ENCODE measurements at places on chromosomes 7 and 10. TPM values are rescaled to one million over a fixed set of nuclear protein-coding genes. Genes with fewer than 3 reads are reported as not detected.
A peak's percentile ranks its signal among the peaks of the same experiment; 100 is the strongest.

DNA sequence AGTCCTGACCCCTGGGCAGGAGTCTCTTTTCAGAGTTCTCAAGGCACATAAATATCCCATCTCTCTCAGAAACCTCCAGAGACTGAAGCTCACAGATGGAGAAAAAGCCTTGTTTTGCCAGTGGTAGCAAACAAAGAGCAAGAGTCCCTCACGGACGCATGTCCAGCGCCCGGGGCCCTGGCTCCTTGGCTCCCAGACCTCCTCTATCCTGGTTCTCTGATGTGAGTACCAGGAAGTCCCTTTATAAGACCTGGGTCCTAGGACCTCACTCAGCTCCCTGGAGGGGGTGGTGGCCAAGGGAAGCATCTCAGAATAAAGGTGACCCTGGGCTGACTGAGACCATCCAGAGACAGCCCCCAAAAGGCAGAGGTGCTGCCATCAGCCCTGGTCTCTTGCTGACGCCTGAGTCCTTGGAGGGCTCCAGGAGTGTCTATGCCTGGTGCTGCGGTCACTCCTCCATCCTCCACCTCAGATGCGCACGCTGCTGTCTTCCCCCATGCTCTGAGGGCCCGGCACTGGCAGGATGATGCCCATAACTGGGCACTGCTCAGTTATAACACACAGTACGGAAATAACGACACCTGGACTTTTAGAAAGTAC is 221.5 kb downstream of the TNS3 start:
- DNase-seq = no peak

GRCh38 chr7:14899030-14899429 is 3.5 kb downstream of the DGKB start:
- no peak for DNase-seq

GRCh38 chr7:154259396-154259795 is 207.2 kb downstream of the DPP6 start:
- DNase-seq = no peak

DNA sequence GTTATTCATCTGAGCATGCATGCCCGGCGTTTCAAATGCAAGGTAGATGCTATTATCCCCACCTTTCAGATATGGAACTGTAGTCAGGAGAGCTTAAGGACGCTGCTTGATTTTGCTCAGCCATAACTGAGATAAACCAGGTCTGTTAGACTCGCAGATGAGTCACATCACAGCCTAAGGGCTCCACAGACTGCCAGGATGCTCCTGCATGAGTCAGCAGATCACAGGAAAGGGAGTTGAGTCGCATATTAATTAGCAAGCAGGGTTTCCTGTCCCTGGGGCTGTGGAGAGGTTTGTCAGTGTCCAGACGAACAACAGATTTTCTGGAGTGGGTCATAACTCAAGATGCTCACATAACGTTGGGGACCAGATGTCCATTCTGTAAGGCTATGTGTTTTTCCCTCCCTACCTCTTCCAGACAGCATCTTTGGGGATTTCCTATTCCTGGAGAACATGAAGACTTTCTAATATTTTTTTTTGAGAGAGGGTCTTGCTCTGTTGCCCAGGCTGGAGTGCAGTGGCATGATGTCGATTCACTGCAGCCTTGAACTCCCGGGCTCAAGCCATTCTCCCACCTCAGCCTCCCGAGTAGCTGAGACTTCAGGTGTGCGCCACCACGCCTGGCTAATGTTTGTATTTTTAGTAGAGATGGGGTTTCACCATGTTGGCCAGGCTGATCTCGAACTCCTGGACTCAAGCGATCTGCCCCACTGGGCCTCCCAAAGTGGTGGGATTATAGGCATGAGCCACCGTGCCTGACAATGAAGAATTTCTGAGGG is 36.7 kb downstream of the PFKFB3 start:
- DNase-seq = peak; percentile 91

GRCh38 chr7:135653340-135654080 is 8.8 kb upstream of the STMP1 start:
- no peak for DNase-seq

GRCh38 chr7:128389618-128390329 is 20.0 kb downstream of the IMPDH1 start:
- no peak for DNase-seq

GRCh38 chr7:105805447-105806019 is 70.9 kb downstream of the ATXN7L1 start:
- no peak for DNase-seq

DNA sequence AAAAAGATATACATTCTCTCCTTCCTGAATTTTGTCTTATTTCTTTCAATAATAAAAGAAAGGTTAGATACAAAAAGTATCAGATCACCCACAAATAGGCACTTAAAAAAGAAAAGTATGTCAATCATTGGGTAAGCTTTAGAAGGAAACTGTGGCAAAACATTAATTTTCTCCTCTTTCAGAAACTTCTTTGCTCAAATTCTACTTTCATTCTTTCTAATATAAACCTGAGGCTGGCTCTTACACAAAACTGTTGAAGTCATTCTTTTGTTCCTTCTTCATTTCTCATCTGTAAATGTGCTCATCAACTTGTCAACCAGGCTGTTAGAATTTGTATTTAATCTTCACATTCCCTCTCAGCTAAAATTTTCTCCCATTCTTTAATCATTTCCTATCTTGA is 124.6 kb downstream of the LRRN3 start:
- DNase-seq = no peak

GRCh38 chr10:1358860-1359625 is 302.9 kb downstream of the WDR37 start:
- DNase-seq = no peak

DNA sequence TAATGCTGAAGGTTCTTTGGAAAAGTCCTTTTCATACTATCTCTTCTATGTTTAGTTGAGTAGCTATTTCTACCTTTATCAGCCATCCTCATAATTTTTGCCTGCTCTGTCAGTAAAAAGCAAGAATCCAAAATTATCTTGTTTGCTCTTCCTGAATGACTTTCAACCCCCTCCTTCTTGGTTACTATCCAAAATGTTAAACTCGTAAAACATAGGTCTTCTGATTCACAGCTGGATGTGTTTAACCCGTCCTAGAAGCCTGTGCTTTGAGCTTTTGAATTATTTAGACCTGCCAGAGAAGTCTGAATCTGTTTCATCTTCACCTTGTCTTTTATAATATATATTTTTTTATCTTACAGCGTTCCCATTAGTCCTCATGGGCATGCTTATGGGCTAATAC is 136.4 kb upstream of the MDFIC start:
- no peak for DNase-seq

GRCh38 chr10:74836877-74837276 is 10.5 kb downstream of the KAT6B start:
- no peak for DNase-seq

GRCh38 chr10:62647375-62648092 is 157.0 kb upstream of the ADO start:
- DNase-seq = no peak

- no peak for DNase-seq
Measured at GRCh38 chr7:26964156-26964808, 99.9 kb upstream of the SKAP2 start.

- DNase-seq = no peak
Measured at GRCh38 chr7:80373429-80374032, 138.3 kb downstream of the GNAT3 start.

GRCh38 chr10:53957401-53957800 is 843.6 kb downstream of the PCDH15 start:
- DNase-seq = no peak

- DNase-seq = no peak
Measured at GRCh38 chr10:22005763-22006162, 2.2 kb upstream of the DNAJC1 start.

DNA sequence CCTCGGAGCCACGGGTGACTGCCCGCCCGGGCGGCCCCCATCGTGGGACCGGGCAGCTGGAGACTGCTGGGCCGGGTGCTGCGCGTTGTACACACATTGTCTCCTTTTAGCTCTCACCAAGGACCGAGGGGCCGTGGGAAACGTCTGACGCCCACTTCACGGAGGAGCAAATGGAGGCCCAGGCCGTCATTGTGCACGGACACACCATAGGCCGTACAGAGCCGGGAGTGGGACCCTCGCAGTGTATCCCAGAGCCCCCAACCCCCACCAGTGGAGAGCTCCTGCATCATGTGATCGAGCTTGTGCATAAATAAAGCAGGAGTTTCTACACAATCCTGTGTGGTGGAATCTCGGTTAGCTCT is 722 bp downstream of the DENND10 start:
- DNase-seq = no peak

GRCh38 chr7:133293384-133294160 is 40.7 kb downstream of the EXOC4 start:
- no peak for DNase-seq

DNA sequence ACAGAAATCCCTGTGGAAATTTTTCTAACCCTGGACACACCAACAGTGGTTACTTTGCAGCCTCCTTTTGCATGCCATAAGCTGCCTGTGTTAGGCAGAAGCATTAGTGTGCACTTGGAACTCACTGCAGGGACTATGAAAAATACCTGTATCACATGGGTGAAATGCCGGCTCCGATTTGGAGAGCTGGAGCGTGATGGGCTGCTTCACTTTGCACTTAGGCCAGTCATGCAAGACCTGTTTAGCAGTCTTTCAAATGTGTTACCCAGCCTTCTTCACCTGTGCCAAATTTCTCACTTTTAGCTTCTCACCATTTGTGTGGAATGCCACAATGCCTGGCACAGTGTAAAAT is 11.3 kb downstream of the NCOA4 start:
- DNase-seq = no peak

DNA sequence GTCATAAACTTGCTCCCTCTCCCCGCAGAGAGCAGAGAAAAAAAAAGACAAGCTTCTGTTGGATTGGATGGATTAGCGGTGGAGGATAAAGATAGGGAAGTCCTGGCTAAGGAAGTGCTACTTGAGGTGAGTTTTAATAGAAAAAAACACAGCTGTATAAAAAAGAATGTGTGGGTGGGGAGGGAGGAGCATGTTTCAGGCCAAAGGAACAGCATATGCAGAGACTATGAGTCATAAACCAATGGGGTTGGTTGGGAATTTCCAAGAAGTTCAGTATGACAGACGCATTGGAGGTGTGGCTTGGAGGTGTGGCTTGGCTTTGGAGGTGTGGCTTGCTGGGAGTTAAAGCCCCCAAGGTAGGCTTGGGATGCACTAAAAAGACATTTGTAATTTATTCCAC is 103.0 kb upstream of the LSM8 start:
- DNase-seq = peak; percentile 69

- DNase-seq = no peak
Measured at GRCh38 chr10:100912013-100912604, 654 bp upstream of the SLF2 start.

- DNase-seq = no peak
Measured at GRCh38 chr10:114523876-114524275, 119.6 kb upstream of the AFAP1L2 start.

DNA sequence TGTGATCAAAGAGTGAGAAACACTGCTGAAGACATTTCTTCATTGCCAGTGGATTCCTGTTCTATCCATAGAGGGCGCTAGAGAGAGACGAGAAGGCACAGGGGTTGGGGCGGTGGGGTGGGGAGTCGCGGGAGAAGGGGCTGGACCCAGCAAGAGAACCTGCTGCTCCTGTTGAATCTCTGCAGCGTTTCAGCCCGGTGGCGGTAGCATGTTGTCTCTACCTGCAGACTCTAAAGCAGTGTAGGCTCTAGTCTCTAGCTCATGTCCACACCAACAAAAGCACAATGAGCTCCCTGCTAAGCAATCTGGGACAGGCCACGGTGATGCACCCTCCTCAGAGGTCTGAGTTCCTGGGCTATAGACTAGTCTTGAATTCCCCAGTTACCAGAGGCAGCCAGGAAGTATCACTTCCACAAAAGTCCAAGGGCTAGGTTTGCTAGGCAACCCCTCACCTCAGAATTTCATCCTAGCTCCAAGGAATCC is 167.7 kb downstream of the DGKB start:
- DNase-seq = no peak

GRCh38 chr7:35780070-35780469 is 20.8 kb upstream of the SEPTIN7 start:
- no peak for DNase-seq

DNA sequence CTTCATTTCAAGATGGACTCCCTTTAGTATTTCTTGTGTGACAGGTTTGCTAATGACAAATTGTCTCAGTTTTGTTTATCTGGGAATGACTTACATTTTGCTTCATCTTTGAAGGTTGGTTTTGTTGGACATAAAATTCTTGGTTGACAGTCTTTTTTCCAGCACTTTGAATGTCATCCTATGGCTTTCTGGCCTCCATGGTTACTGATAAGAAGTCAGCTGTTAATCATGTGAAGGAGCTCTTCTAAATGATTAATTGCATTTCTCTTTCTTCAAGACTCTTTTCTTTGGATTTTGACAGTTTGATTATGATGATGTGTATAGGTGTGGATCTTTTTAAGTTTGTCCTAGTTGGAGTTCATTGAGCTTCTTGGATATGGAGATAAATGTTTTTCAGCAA is 26.9 kb upstream of the HHEX start:
- no peak for DNase-seq

- DNase-seq = no peak
Measured at GRCh38 chr10:129838794-129839193, 125.3 kb downstream of the EBF3 start.

GRCh38 chr10:96188916-96189315 is 58.8 kb downstream of the ZNF518A start:
- DNase-seq = no peak

DNA sequence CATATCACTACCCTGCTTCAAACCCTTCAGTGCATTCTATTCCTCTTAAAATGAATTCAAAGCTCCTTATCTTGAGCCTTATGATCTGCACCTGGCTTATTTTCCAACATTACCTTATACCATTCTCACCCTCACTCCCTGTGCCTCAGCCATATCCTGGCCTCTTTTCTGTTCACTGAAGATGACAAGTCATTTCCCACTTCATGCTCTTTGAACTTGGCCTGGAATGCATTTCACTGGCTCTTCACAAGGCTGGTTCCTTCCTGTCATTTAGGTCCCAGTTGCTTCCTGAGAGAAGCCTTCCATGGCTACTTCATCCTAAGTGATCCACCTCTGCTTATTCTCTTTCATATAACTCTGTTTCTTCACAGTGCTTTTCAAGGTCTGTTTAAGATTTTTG is 3.2 kb upstream of the LIPF start:
- no peak for DNase-seq

DNA sequence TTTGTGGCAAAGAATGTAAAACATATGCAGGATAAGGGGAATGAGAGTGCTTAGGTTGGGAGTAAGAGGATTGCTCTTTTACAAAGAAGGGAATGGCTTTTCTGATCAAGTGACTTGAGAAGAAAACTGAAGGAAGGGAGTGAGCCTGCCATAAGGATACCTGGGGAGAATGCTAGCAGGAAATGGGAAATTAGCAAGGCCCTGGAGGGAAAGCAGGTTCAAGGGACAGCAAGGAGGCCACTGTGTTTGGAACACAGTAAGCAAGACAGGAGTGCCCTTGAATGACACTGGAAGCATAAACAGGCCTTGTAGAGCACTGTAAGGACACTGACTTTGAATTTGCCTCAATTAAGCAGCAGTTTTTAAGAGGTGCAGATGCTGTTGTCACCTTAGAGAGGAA is 1069.9 kb downstream of the DNAJB9 start:
- no peak for DNase-seq

- DNase-seq = no peak
Measured at GRCh38 chr7:82897500-82897899, 265.2 kb downstream of the PCLO start.

The TBXAS1 gene
- 1.4 TPM for total RNA-seq

The RBP3 gene
- not detected for total RNA-seq

The STEAP2 gene
- 13.4 TPM for total RNA-seq

The FLNC gene
- total RNA-seq = 42.8 TPM

The EGFR gene
- 71.5 TPM for total RNA-seq

The PRXL2A gene
- total RNA-seq = 4.9 TPM

The TUBAL3 gene
- total RNA-seq = 0.98 TPM

The XRCC2 gene
- 14.8 TPM for total RNA-seq

The CPVL gene
- total RNA-seq = 10.3 TPM
